ENCODE measurements at places on chromosomes 12 and 14. TPM values are rescaled to one million over a fixed set of nuclear protein-coding genes. Genes with fewer than 3 reads are reported as not detected.

DNA sequence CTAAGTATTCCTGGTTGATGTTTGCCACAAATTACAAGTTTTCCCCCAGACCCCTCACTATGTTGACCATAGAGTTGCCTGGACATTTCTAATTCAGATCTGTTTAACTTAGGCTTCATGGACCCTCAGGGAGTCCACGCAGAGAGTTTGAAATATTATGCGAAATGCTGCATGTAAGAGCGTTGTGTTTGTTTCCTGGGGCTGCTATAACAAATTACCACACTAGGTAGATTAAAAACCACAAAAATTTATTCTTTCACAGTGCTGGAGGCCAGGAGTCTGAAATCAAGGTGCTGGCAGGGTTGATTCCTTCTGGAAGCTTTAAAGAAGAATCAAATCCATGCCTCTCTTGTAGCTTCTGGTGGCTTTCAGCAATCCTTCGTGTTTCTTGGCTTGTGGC lies 177.9 kb upstream of the KITLG start:
- H3K36me3 ChIP-seq: no peaks in the 10 kb centered on the region
- no peaks in the 10 kb centered on the region for H3K4me1 ChIP-seq
- no peak overlapping the region for H3K4me3 ChIP-seq
- DNase-seq: no peak

GRCh38 chr14:103111232-103111868 lies 11.9 kb upstream of the TNFAIP2 start:
- no peaks in the 10 kb centered on the region for H3K4me1 ChIP-seq
- no peak overlapping the region for H3K4me3 ChIP-seq
- no peaks in the 10 kb centered on the region for H3K36me3 ChIP-seq
- no peak for DNase-seq
- no peak overlapping the region for H3K27ac ChIP-seq

DNA sequence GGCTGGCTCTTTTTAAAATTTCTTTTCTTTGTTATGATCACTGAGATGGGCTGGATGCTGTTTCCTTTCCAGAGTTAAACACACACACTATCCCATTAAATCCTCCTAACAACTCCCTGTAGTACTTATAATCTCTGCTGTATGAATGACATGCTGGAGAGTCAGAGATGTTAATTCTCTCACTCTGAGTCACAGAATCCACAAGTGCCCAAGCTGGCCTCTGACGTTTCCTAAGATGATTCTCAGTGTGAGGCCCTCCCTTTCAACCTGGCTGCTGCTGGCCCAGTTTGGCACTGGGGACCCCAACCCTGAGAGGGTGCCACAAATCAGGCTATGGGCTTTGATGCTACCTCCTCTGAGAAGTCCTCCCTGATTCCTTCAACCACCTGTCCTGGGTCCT lies 5.4 kb downstream of the NOS1 start:
- no peak overlapping the region for H3K27ac ChIP-seq
- H3K4me3 ChIP-seq: no peak overlapping the region
- no peaks in the 10 kb centered on the region for H3K36me3 ChIP-seq
- H3K27me3 ChIP-seq: no peaks in the 10 kb centered on the region
- no peak for DNase-seq
- no peaks in the 10 kb centered on the region for H3K4me1 ChIP-seq

DNA sequence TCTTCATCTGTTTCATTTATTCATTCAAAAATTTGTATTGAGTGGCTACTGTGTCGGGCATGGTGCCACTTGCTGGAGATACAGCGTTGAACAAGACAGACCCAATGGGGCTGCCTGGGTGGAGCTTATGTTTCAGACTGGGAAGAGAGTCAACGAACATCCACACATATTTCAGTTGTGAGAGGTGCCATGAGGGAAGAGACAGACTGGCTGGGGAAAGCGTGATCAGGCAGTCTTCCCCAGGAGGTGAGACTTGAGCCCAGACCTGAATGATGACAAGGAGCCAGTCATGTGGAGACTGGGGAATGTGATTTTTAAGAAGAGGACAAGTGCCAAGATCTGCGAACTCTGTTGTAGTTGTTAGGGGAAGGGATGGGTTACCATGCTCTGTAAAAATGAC lies 12.2 kb downstream of the BICD1 start:
- no peaks in the 10 kb centered on the region for H3K4me1 ChIP-seq
- H3K4me3 ChIP-seq: no peak overlapping the region
- no peaks in the 10 kb centered on the region for H3K27me3 ChIP-seq

DNA sequence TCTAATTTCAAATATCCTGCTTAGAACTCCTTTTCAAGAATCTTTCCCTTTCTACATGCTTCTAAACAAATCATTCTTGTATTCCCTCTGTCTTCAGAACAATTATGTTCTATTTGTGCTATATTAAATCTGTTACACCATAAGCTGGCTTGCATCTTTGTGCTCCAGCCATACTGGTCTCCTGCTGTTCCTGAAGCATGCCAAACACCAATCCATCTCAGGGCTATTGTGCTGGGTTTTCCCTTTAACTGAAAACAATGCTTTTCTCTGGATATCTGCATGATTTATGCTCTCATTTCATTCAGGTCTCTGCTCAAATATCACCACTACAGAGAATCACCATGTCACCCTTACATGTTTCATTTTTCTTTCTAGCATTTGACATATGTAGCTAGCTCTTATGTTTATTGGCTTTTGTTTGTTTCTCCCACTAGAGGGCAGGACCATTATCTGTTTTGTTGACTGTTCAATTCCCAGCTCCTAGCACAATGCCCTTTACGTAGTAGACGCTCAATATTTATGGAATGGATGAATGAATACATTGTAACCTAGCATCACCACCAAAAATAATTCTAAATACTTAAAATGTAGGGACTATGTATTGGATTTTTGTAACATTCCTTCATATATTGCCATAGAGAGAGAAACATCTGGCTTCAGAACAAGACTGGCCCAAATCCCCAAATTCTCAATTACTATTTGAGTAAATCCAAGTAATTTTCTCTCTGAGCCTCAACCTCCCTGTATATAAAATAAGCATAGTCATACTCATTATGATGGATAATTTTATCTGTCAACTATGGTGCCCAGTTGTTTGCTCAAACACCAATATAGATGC lies 302.0 kb upstream of the SYT1 start:
- no peaks in the 10 kb centered on the region for H3K27me3 ChIP-seq
- H3K36me3 ChIP-seq: no peaks in the 10 kb centered on the region
- no peak overlapping the region for H3K4me3 ChIP-seq
- H3K27ac ChIP-seq: no peak overlapping the region
- H3K4me1 ChIP-seq: no peaks in the 10 kb centered on the region

DNA sequence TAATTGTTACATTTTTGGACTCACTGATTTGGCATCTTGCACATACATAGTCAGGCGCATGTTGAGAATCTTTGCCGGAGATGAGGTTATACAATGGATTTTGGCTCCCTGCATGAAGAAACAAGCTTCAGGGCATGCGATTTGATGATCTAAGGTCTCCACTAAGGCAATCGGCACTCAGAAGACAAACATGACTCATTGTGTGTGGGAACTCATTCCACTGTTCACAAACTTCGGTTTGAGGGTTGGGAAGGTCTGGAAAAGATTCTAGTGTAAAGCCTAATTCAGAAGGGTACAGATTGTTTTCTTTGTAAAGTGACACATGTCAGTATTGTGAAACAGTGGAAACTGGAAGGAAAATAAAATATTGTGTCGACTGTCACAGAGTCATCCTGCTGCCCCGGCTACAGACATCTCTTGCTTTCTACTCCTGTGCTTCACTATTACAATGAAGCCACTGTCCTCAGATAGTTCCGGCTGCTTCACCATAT lies 192.6 kb upstream of the HMGA2 start:
- H3K4me1 ChIP-seq: no peaks in the 10 kb centered on the region
- no peak overlapping the region for H3K27ac ChIP-seq
- H3K4me3 ChIP-seq: no peak overlapping the region
- no peaks in the 10 kb centered on the region for H3K27me3 ChIP-seq

DNA sequence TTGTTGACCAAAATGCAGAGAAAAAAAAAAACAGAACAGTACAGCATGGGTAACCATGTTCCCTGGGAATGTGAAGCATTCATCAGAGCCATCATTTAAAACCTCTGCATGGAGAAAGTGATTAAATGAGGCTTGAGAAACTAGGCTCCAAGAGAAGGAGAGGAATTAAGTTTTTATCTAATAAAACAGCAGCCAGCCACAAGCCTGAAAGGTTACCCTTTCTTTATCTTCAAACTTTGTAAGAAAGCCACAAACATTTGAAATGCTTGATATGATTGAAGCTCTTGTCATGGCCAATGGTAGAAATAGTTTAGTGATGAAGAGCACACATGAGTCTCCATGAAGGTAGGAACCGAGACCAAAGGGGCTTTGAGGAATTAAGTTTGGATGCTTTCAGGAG lies 144.9 kb upstream of the SYT1 start:
- no peaks in the 10 kb centered on the region for H3K27me3 ChIP-seq
- no peak overlapping the region for H3K4me3 ChIP-seq
- no peaks in the 10 kb centered on the region for H3K4me1 ChIP-seq
- H3K36me3 ChIP-seq: no peaks in the 10 kb centered on the region
- no peak for DNase-seq

- H3K4me1 ChIP-seq: no peaks in the 10 kb centered on the region
- no peak for DNase-seq
- H3K36me3 ChIP-seq: no peaks in the 10 kb centered on the region
- H3K4me3 ChIP-seq: no peak overlapping the region
- H3K27ac ChIP-seq: no peak overlapping the region
- no peaks in the 10 kb centered on the region for H3K27me3 ChIP-seq
Measured at GRCh38 chr14:56340932-56341331, 222.7 kb downstream of the PELI2 start.

DNA sequence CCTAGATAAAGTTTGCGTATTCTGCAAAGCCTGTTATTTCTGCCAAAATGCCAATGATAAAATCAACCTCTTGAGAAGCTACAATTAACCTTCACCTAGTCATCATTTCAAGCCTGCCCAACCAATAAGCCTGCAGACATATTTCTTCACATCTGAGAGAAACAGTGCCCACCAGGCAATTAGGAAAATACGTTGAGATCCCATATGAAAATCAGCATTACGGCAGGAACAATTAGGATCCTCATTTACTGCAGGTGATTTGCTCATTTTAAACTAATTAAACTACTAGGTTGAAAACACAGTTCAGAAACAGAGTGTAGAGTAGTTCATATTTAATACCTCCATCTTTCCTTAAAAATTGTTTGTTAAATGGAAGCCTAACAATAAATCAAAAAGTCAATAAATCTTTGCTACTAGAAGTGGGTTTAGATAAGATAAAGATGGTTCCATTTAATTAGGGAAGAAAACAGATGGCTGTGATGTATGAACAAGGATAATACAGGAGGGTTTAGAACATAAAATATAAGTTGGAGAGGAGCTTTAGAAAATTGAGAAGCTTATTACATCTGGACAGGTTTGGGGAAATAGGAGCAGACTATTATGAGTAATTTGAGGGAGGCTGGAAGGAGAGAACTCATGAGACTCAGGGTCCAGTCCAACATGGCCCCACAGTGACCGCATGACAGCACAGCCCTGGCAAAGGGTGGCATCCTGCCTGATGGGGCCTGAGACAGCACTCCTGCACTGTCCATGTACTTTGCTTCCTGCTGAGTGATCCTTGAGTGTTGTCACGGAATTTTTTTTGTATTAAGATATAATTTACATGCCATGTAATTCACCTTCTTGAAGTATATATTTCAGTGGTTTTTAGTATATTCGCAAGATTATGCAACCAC lies 26.9 kb upstream of the PYGL start:
- DNase-seq: no peak
- no peak overlapping the region for H3K27ac ChIP-seq
- no peaks in the 10 kb centered on the region for H3K36me3 ChIP-seq
- no peaks in the 10 kb centered on the region for H3K4me1 ChIP-seq
- no peak overlapping the region for H3K4me3 ChIP-seq

GRCh38 chr12:8697120-8697475 lies 693 bp upstream of the RIMKLB start:
- H3K27me3 ChIP-seq: no peaks in the 10 kb centered on the region
- H3K27ac ChIP-seq: peak overlapping the region; percentile 57
- H3K4me3 ChIP-seq: peak overlapping the region; percentile 77
- peaks cover 16% of the 10 kb centered on the region for H3K4me1 ChIP-seq

DNA sequence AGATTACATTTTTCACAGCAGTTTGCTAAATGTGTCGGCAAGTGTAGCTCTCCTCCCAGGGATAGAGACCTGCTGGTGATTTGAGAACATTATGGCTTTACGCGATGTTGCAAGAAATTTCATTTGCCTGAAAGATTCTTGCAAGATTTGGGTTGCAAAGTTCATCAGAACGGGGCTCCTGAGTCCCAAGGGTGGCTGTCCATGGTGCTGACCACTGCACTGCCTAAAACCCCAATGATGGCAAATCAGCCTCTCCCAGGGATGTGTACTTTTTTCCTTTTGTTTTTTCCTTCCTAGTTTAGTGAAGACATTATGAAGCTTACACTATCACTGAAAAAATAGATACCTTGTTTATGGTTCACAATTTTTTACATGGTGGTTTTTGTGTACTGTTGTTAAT lies 85.4 kb downstream of the WSCD2 start:
- DNase-seq: no peak
- H3K36me3 ChIP-seq: no peaks in the 10 kb centered on the region
- no peak overlapping the region for H3K27ac ChIP-seq
- H3K4me1 ChIP-seq: no peaks in the 10 kb centered on the region
- no peak overlapping the region for H3K4me3 ChIP-seq

- no peak overlapping the region for H3K27ac ChIP-seq
- no peaks in the 10 kb centered on the region for H3K27me3 ChIP-seq
- no peaks in the 10 kb centered on the region for H3K36me3 ChIP-seq
- no peaks in the 10 kb centered on the region for H3K4me1 ChIP-seq
- no peak for DNase-seq
Measured at GRCh38 chr12:84495711-84496110, 416.9 kb downstream of the SLC6A15 start.

GRCh38 chr14:73824127-73824526 lies 27.5 kb upstream of the PTGR2 start:
- no peak for DNase-seq
- no peaks in the 10 kb centered on the region for H3K4me1 ChIP-seq
- H3K27ac ChIP-seq: no peak overlapping the region

GRCh38 chr14:65304239-65304638 lies 108.3 kb upstream of the FUT8 start:
- H3K27me3 ChIP-seq: no peaks in the 10 kb centered on the region
- H3K36me3 ChIP-seq: no peaks in the 10 kb centered on the region
- no peak overlapping the region for H3K4me3 ChIP-seq

DNA sequence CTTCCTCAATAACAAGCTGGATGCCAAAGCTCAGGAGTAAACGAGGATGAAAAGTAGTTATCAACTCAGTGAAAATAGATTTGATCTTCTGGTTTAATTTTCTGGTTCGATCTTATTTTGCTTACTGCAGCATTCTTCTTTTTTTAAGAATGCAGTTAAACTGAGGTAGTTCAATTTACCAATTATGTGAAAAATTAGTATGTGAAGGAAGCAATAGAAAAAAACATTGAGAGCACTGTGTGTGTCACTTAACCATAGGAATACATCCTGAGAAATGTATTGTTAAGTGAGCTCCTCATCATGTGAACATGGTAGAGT lies 111.4 kb upstream of the TSPAN8 start:
- no peak overlapping the region for H3K27ac ChIP-seq
- no peaks in the 10 kb centered on the region for H3K27me3 ChIP-seq
- no peaks in the 10 kb centered on the region for H3K4me1 ChIP-seq
- H3K4me3 ChIP-seq: no peak overlapping the region

- no peaks in the 10 kb centered on the region for H3K36me3 ChIP-seq
- no peak for DNase-seq
- H3K4me3 ChIP-seq: no peak overlapping the region
- H3K27ac ChIP-seq: no peak overlapping the region
- H3K27me3 ChIP-seq: no peaks in the 10 kb centered on the region
- H3K4me1 ChIP-seq: no peaks in the 10 kb centered on the region
Measured at GRCh38 chr12:67852701-67853100, 136.5 kb upstream of the IFNG-AS1 start.

Gene GLIPR1
- 22.8 TPM for total RNA-seq

Gene DLK1
- not detected for total RNA-seq

Gene PTPRO
- 0.48 TPM for total RNA-seq

Gene CLEC12A
- total RNA-seq: not detected

Gene FBLN5
- 0.82 TPM for total RNA-seq

Gene GLIPR1L2
- total RNA-seq: not detected

Gene KRT72
- total RNA-seq: not detected

Gene SELPLG
- 37.7 TPM for total RNA-seq

Gene ZC3H10
- 8.1 TPM for total RNA-seq

Gene CRIP2
- 4.5 TPM for total RNA-seq

Measured in CD8-positive, alpha-beta memory T cell (primary cell).